ENCODE measurements at places on chromosomes 3 and 15. TPM values are rescaled to one million over a fixed set of nuclear protein-coding genes. Genes with fewer than 3 reads are reported as not detected.

LMAN1L gene
- total RNA-seq: not detected

DNA sequence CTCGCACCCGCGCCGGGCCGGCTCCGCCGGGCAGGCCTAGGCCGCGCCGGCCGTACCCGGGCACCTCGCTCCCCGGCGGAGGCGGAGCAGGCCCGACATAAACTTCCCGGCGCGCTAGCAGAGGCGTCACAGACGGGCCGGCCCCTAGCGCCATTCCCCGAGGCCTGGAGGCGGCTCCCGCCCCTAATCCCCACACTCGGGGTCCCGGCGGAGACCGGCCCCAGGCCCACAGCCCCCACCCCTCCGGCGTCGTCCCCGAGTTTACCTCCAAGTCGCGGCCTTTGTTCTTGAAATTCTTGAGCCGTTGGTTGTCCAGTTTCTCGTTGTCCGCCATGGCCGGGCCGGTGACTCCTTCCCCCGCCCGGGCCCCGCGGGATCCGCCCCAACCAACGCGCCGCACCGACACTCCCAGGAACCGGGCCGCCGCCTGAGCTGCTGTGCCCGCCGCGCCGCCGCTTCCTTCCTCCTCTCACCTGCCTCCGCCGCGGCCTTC is 376 bp downstream of the KPNA4 start:
- peak; percentile 41 for DNase-seq
- H3K4me3 ChIP-seq: peak overlapping the region; percentile 97
- peaks cover 35% of the 10 kb centered on the region for H3K4me1 ChIP-seq
- peak overlapping the region; percentile 98 for H3K27ac ChIP-seq
- H3K27me3 ChIP-seq: no peaks in the 10 kb centered on the region
- H3K36me3 ChIP-seq: peaks cover 11% of the 10 kb centered on the region

DNA sequence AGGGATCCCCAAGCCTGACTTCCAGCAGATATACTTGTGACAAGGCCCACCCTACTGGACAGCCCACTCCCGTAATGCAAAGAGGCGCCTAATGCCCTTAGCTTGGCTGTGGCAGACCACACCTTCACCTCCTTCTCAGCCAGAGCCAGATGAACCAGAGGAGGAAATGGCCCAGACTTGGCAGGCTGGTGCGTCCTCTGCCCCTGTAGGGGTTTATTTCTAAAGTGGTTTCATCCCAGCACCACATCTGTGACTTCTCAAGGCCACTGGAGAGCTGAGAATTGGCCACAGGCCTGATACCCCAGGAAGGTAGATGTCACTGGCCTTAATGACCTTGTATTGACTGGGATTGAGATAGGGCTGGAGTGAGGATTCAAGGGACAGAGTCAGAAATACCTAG is 29.5 kb downstream of the BOC start:
- no peak overlapping the region for H3K27ac ChIP-seq
- H3K36me3 ChIP-seq: no peaks in the 10 kb centered on the region
- H3K4me3 ChIP-seq: no peak overlapping the region
- DNase-seq: no peak

IL17RD gene
- total RNA-seq: 30.4 TPM

DNA sequence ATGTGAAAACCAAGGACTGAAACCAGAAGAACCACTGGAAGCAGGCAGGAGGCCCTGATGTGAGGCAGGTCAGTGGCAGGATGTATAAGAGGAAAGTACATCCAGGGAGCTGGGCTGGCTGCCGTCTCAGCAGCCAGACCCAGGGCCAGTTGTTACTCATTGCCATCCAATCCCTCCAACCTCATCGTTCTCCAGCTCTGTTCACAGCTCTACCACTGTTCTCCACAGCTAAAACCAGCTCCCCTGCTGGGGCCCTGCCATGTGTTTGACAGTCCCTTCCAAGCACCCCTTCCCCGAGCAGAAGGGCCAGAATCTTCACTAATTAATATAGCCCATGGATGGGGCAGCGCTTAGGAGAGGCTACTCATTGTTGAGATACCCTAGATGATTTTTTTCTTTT is 206.6 kb downstream of the MECOM start:
- H3K4me1 ChIP-seq: peaks cover 58% of the 10 kb centered on the region
- H3K27ac ChIP-seq: peak overlapping the region; percentile 31
- H3K27me3 ChIP-seq: no peaks in the 10 kb centered on the region
- peaks cover under 1% of the 10 kb centered on the region for H3K36me3 ChIP-seq
- DNase-seq: no peak
- H3K4me3 ChIP-seq: no peak overlapping the region

DNA sequence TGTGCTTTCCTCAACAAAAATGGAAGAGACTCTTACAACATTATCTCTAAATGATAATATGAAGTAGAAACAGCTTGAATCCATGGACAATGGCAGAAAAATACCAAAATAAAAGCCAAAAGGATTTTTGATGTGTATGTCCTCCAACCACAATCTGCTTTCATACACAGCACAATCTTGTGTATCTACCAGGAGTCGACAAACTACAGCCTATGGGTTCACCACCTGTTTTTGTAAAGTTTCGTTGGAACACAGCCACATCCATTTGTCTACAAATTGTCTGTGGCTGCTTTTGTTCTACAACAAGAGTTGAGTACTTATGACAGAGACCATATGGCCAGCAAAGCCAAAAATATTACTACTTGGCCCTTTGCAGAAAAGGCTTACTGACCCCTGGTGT is 88.7 kb upstream of the UBE2E2 start:
- H3K27ac ChIP-seq: no peak overlapping the region
- H3K4me1 ChIP-seq: no peaks in the 10 kb centered on the region
- H3K36me3 ChIP-seq: no peaks in the 10 kb centered on the region
- no peak for DNase-seq
- peaks cover 4% of the 10 kb centered on the region for H3K27me3 ChIP-seq

IQCF5 gene
- total RNA-seq: not detected

PLAAT1 gene
- 2.2 TPM for total RNA-seq

DNA sequence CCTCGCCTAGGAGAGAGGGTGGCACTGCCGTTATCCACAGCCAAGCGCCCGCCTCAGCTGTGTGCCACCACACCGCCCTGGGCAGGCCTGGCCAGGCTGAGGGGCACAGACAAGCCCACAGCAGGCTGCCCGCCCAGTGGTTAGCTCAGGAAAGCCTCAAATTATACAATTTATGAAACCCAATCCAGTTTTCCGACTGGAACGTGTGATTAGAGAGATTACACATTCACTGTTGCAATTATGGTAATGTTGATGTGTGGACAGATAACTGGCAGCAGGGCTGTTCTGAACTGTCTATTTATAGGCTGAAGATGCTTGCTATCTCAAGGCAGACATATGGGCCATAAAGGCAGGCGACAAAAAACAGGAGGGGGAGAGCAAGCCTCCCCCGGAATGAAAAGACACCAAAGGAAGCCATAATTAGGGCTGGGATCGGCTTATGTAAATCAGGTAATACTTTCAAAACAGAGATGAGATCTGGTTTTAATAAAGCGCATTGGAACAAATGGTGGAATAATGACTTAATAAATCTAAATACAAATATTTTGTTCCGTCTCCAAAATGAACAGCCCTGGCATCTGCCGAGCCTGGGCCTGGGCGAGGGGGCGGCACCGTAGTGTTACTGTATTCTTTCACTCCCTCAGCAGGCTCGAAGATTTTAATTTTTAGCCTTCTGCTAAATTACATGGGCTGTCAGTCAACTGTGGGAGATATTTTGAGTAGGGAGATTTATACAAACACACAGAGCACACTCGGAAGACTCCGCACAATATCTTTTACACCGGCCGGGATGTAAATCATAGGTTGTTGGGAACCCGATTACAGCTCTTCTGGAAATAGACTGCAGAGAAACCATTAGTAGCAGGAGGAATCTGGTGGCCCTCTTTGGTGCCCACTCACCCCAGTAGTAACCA is 103.1 kb upstream of the TLE3 start:
- no peak for DNase-seq
- H3K27ac ChIP-seq: no peak overlapping the region
- peaks cover 19% of the 10 kb centered on the region for H3K4me1 ChIP-seq
- H3K4me3 ChIP-seq: no peak overlapping the region

GRCh38 chr3:122793568-122794416 is at the start of gene HSPBAP1:
HSPBAP1 (minus strand) TSS chr3:122793831; CDS start chr3:122793680, 151 bp downstream.
- H3K4me3 ChIP-seq: no peak within 1 kb of the TSS
- H3K27me3 ChIP-seq: no peaks in the 10 kb centered on the region
- peaks cover 22% of the 10 kb centered on the region for H3K4me1 ChIP-seq
- DNase-seq: peak; percentile 84
- H3K27ac ChIP-seq: peak within 1 kb of the TSS; percentile 100

- DNase-seq: no peak
- no peaks in the 10 kb centered on the region for H3K36me3 ChIP-seq
- no peaks in the 10 kb centered on the region for H3K4me1 ChIP-seq
- H3K27ac ChIP-seq: no peak overlapping the region
- H3K27me3 ChIP-seq: no peaks in the 10 kb centered on the region
Observed at GRCh38 chr15:35606450-35606779, 60.5 kb upstream of the DPH6 start.

DNA sequence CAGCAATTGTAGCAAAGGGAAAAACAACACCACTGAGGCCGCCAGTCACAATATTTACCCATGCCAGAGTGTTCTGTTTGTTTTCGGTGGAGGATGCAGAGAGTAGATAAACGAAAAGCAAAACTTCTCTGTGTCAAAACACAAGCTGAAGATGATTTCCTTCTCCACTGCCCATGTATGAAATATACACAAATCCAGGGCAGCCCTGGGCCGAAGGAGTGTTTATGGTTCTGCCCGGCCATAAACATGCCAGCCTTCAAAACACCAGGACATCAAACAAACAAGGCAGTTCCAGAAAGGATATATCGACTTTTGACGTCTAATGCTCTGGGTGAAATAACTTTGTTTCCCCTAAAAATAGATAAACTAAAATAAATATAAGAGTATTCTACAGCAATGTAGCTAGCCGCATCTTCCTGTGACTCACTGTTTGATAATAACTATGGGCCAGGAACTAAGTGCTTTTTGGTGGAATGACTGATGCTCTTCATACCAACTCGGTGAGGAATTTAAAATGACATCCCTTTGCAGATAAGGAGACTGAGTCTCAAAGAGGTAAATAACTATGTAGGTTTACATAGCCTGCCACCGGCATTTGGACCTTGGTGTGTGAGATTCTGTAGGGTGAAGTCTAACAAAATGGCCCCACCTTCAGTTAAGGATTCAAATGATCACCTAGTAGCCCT is 82.8 kb downstream of the MAGI1 start:
- peak overlapping the region; percentile 24 for H3K4me3 ChIP-seq
- peaks cover 68% of the 10 kb centered on the region for H3K4me1 ChIP-seq
- H3K27ac ChIP-seq: peak overlapping the region; percentile 100
- H3K27me3 ChIP-seq: no peaks in the 10 kb centered on the region
- no peak for DNase-seq
- peaks cover 6% of the 10 kb centered on the region for H3K36me3 ChIP-seq

All from progenitor cell of endocrine pancreas (in vitro differentiated cells).